Natural killer cell treated with Interleukin-12 subunit alpha and Interleukin-12 subunit beta and Interleukin-15 and Interleukin-18, amount 100 ng/mL, for 72 hours (primary cell): ENCODE measurements at places on chromosomes 16 and 17. TPM values are rescaled to one million over a fixed set of nuclear protein-coding genes. Genes with fewer than 3 reads are reported as not detected.

GRCh38 chr17:51746421-51746820 is 412.1 kb downstream of the CA10 start:
- H3K4me3 ChIP-seq = no peak overlapping the region
- H3K27ac ChIP-seq = no peak overlapping the region
- H3K36me3 ChIP-seq = no peaks in the 10 kb centered on the region
- no peaks in the 10 kb centered on the region for H3K27me3 ChIP-seq

DNA sequence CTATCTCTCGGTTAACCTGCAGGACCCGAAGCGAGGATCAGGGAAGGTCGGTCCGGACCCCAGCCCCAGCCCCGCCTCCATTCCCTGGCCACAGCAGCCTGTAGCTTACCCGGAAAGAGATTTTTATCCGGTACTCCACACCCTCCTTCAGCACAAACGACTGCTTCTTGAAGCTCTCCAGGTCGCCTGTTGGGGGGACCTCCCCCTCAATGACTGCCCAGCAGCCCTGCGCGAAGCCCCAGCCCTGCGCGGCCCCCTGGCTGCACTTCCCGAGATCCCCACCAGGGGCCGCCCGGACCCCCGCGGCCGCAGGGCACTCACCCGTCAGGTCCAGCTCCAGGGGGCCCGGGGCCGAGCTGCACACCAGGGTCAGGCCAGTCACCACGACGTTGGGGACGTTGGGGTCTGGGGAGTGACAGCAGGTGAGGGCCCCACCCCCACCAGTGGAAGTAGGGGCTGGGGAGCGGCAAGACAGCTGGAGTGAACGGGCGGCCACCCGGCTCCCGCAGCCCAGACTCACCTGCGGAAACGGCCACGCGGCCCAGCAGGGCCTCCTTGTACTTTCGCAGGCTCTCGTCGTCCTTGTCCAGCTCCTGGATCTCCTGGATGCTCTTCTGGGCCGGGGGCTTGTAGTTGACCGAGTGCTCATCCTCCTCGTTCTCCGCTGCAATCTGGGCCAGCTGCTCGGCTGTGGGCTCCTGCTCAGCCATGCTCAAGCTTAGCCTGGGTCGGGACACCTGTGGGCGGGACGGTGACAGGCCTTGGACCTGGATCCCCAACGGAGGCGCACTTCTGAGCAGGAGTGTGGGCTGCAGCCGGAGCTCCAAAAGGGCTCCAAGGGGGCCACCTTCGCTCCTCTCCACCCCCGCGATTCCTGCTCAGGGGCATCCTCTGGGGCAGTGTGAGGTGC is 1.7 kb downstream of the ARHGDIA start:
- H3K4me1 ChIP-seq = peaks cover 16% of the 10 kb centered on the region
- peak overlapping the region; percentile 88 for H3K27ac ChIP-seq
- no peaks in the 10 kb centered on the region for H3K36me3 ChIP-seq
- H3K27me3 ChIP-seq = no peaks in the 10 kb centered on the region

DNA sequence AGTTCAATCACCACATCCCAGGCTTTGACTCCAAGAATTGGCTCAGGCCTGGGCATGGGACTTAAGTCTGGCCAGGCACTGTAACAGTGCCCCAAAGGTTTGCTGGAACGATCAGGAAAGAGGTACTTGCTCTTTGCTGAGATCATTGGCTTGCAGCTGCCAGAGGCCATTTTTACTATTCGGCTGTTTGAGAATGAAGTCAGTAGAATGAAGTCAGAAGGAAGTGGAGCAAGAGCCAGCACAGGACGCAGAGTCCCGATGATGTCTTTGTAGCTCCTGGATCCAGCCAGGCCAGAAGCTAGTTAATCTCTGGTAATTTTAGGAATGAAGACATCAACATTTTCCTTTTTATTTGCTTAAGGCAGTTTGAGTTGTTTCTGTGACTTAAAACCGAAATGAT is 195.5 kb downstream of the RAB11FIP4 start:
- H3K36me3 ChIP-seq = no peaks in the 10 kb centered on the region
- H3K27me3 ChIP-seq = no peaks in the 10 kb centered on the region
- H3K4me3 ChIP-seq = no peak overlapping the region

CD300C gene
- 5.8 TPM for total RNA-seq

- H3K27ac ChIP-seq = no peak overlapping the region
- H3K36me3 ChIP-seq = no peaks in the 10 kb centered on the region
- H3K4me3 ChIP-seq = no peak overlapping the region
- no peak for DNase-seq
- H3K27me3 ChIP-seq = no peaks in the 10 kb centered on the region
Measured at GRCh38 chr16:24855678-24856077, 9.9 kb downstream of the SLC5A11 start.
